ENCODE measurements at places on chromosomes 16 and 17. TPM values are rescaled to one million over a fixed set of nuclear protein-coding genes. Genes with fewer than 3 reads are reported as not detected.

KCNG4 gene
- not detected for total RNA-seq

KRT36 gene
- total RNA-seq, result not detected

TMEM235 gene
- not detected for total RNA-seq

RETREG3 gene
- total RNA-seq, result 68.6 TPM

NUBP1 gene
- total RNA-seq, result 33.7 TPM

SLC6A4 gene
- total RNA-seq, result 72.9 TPM

CBX2 gene
- total RNA-seq, result 3.4 TPM

GRN gene
- total RNA-seq, result 722 TPM

SCN4A gene
- not detected for total RNA-seq

TACO1 gene
- total RNA-seq, result 16.1 TPM
